NCI-H1436 treated with DMSO at 0.1 percent for 48 hours (cell line): ENCODE measurements at places on chromosomes 2 and 18.

DNA sequence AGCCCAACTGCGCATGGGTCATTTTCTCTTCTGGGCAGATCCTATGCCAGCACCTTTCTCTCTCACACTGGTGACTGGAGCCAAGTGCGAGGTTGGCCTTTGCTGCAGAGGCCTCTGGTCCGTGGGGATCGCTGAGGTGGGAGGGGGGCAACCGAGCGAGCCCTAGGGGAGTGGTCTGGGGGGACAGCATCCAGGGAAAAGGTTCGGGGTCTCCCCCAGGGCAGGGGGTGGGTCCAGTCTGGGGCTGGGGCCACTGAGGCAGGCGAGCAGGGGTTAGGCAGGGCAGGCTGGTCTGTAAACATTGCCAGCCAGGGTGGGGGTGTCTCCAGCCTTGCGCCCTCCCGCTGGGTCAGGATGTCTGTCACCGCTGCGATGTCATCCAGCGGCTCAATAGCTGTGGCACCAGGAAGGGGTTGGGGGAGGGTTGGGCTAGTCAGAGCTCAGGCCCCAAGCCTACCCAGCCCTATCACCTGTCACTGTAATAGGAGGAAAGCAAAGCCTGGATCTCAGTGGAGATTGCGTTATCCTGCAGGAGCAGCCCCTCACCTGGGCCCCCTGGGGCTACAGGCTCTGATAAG is 4.7 kb downstream of the WDR54 start:
- DNase-seq = no peak

- no peak for DNase-seq
Observed at GRCh38 chr18:54210463-54210862, 14.0 kb downstream of the MBD2 start.

GRCh38 chr2:179250848-179251504 is 13.7 kb downstream of the SESTD1 start:
- no peak for DNase-seq

DNA sequence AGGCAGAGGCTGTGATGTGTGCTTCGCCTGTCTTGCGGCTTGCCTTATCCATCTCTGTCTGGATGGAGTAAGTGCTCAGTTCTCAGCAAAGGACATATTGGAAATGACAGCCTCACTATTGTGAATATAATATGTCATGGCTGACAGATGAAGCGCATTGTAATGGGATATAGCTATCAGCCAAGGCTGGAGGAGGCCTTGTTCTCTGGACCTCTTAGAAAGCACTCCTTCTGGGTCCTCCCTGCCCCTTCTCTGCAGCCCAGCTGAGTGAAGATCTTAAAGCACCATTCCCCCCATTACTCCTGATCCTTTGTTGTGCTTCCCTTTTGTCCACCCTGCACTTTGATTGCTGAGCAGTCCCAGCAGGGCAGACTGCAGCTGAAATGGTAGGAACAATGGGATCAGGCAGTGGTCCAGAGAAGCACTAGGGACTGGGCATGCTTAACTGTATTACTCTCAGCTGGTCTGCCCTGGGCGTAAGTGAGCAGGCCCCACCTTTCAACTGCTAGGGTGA is 265.3 kb downstream of the SETBP1 start:
- DNase-seq = no peak

DNA sequence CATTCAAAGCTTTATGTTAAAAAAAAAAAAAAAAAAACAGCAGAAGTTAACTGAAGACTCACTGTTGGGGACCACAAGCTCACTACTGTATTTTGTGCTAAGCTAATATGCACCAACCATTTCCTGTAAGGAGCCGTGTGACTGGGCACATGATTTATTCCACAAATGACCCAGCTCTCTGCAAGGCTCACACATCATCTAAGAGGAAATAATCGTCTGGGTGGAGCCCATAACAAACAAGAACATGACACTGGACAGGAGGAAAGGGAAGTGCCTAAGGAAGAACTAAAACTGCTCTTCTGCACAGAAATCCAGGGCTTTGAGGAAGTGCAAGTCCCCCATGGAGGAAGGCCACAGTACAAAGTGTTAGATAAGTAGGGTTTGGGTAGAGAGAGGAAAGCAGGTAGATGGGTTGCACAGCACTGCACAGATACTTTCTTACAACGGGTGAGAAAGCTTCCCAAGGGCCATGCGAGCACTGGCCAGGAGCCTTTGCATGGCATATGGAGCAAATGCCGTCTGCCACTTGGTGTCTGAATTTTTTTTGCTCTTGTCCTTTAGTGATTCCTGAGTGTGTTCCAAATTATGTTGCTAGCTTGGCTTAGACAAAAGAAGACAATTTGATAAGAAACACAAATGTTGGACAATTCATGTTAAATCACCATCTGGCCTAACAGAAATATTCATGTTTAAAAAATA is 24.4 kb downstream of the NFE2L2 start:
- peak; percentile 16 for DNase-seq

- DNase-seq = no peak
Observed at GRCh38 chr2:5914811-5915611, 222.8 kb downstream of the SOX11 start.

DNA sequence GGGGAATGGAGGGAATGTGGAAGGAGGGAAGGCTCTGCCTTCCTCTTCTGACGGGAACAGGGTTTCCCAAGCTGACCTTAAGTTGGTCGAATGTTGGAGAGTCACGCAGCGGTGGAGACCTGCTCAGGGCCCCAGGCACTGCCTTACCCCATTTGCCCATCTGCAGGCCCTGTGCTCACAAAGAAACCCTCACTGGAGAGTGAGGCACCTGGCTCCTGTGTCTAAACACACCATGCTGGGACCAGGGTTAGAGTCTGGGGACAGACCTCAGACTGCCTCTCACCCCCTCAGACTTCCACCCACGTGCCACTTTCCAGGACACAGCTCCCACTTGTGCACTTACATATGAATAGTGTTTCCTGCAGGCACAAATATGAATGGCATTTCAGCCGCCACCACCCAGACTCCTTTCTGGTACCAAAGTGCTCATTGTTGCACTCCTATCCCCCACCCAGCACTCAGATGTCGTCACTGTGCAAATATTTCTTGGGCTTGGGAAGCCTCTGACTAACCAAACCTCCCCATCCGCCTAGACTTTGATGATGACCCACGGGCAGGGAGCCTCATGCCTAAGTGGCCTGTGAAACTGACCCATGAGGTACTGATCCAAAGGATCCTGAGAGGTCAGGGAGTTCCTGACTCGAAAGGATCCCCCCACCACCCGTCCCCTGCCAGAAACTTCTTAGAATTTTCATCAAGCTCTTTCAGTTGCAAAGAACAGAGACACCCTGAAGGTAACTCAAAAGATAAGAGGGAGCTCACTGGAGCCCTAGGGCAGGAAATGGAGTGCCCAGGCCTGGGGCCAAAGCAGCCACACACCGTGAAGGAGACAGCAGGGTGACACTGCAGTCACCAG is 78.3 kb downstream of the STPG4 start:
- no peak for DNase-seq

- DNase-seq = no peak
Observed at GRCh38 chr2:200681697-200682096, 95.9 kb downstream of the AOX1 start.

GRCh38 chr2:96146153-96146880 is 1.1 kb upstream of the DUSP2 start:
- no peak for DNase-seq

- DNase-seq = no peak
Observed at GRCh38 chr2:132038179-132038882, 123.4 kb downstream of the ANKRD30BL start.

DNA sequence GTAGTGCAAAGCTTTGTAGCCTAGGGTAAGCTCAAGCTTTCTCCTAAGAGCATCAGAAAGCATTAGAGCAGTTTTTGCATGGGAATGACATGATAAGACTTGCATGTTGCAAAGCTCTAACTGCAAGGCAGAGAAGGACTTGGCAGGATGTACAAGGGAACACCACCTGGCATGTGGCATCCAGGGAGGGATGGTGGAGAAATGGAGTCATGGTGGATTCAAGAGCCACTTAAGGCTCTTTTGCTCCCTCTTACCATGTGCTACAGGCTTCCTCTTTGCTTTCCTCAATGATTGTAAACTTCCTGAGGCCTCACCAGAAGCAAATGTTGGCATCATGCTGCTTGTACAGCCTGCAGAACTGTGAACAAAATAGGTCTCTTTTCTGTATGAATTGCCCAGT is 266.0 kb downstream of the GLI2 start:
- DNase-seq = no peak

DNA sequence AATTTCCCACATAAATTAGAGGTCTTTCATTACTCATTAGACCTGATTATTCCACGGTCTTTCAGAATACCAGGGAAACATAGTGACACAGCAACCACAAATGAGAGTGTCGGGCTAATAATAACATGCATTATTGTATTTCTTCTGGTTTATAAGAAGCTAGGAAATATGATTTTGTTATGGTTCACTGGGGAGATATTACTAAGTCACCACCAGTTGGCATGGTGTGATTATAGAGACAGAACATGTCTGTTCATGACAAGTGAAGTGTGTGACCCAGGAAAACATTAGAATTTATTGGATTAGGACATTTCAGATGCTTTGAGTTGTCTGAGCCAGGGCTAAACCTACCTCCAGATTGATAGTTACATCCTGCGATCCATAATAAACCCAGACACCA is 494.4 kb downstream of the FBXO15 start:
- no peak for DNase-seq

- DNase-seq = peak; percentile 4
Observed at GRCh38 chr2:11582862-11583752, 49.3 kb downstream of the GREB1 start.
